Hepatocyte (in vitro differentiated cells): ENCODE measurements at places on chromosomes 4 and X.

DNA sequence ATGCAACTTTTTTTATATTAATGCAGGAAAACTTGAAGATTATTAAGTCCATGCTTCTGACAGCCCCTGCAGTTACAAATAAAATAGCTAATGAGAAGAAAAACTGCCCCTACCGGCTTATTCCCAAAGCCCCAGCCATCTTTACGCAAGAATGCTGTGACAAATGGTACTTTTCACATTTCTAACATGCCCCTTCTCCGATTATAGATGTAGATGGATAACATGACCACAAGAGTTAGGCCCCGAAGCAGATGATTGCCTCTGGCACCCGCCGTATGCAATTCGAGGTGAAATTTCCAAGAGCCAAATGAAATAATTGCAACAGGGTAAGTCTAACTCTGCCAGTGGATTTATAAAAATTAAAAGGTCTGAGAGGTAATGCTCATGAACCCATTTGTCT is 319.4 kb upstream of the TAPT1 start:
- DNase-seq, result no peak

- DNase-seq, result no peak
These were observed 176.7 kb downstream of the SLC39A8 start for GRCh38 chr4:102168580-102168979.

DNA sequence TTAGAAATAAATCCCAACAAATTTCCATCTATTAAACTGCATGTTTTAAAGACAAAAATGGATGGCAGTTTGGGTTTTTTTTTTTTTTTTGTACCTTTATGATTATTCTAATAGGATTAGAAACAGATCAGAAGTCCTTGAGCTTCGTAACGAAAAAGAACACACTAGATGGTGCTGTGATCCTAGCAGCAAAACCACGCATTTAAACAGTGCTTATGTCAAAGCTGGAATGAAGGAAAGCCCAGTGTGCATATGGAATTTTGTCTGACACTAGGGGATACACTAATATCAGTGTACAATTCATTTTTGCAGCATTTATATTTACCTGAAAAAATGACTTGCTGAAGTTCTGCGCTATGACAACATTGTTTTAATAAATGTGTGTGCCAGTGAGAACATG is 229.1 kb downstream of the VEGFC start:
- DNase-seq, result peak; percentile 44

GRCh38 chrX:136417806-136418205 is 69.9 kb upstream of the BRS3 start:
- DNase-seq, result no peak

- peak; percentile 6 for DNase-seq
These were observed 1544.1 kb upstream of the ADGRL3 start for GRCh38 chr4:59655996-59656395.

DNA sequence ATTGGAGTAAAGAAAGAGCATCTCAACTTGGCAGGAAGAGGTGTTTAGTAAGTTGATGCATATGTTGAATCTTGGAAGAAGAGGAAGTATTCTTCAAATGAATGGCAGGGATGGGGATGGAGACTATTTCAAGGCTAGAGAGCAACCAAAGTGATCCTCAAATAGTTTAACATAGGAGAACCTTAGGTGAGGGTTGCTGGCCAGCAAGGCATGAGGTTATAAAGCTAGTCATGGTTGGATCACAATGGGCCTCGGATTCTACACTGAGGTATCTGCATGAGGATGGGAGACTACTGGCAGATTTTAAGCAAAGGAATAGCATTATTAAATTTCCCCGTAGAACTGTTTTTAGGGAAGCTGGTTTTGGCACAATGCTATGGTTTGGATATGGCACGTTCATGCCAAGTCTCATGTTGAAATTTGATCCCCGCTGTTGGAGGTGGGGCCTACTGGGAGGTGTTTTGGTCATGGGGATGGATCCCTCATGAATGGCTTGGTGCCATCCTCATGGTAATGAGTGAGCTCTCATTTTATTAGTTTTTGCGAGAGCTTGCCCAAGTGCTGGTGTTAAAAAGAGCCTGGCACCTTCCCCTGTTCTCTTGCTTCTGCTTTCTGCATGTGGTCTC is 41.9 kb upstream of the ETNPPL start:
- DNase-seq, result no peak

GRCh38 chr4:79652232-79652631 is 244.2 kb upstream of the GK2 start:
- peak; percentile 46 for DNase-seq

GRCh38 chrX:114675365-114675764 is 91.5 kb downstream of the HTR2C start:
- no peak for DNase-seq

DNA sequence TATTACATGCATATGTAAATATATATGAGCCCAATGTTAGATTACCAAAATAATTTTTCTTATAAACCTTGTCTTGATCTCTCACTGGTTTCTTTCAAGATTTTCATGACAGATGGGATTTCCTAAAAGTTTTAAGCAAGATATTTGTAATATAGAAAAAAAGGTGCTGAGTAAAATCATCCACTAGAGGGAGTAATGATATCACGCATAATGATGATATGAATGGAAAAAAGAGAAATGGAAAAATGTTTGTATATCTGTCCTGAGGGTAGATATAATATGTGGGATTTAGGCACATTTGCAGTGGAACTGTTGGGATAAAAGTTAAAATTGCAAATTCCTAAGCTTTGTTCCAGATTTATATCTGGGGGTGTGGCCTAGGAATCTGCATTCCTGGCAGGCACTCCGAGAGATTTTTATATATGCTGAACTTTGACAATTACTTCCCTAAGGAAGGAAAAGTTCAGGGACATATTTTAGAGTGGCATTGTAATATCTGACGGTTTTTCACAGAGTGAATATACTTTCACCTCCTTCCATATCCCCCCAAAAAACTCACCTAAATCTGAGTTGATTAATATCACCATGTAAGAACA is 60.5 kb downstream of the TMA16 start:
- peak; percentile 38 for DNase-seq

DNA sequence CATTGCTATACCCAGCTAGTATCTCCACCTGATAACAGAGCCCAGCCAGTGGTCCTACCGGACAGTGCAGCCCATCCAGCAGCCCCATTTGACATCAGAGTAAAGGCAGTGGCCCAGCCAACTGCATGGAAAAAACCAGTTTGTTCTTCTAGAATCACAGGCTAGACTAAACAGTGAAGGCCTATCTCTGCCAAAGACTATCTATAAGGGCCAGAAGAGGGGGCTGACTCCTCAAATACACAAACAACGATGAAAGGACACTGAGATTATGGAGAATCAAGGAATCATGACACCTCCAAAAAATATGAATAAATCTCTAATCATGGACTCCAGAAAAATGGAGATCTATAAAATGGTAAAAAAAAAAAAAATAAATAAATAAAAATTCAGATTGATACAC is 546.4 kb upstream of the HTR2C start:
- no peak for DNase-seq

DNA sequence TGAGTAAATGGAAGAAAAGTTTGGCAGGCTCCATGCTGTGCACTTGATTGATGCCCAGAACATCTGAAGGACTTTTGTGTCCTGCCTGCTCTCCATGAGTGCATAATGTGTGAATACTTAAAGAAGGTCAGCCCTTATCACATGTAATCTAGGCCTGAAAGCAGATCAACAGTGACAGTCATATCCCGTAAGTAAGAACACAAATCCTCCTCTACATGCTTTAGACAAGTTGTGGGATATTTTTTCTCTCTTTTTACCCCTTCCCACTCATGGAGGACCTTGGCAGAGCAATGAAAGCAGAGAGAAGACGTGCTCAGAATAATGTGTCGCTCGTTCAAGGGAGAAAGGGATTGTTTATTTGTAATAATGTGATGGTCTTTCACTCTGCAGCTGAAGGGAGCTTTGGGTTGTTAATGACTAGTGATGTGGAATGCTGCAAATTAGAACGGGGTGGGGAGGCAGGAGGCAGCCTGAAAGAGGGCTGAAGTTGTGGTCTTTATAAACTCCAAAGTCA is 286.6 kb downstream of the BMPR1B start:
- DNase-seq, result no peak

- DNase-seq, result no peak
These were observed 120.5 kb downstream of the SLC10A7 start for GRCh38 chr4:146401274-146401673.

DNA sequence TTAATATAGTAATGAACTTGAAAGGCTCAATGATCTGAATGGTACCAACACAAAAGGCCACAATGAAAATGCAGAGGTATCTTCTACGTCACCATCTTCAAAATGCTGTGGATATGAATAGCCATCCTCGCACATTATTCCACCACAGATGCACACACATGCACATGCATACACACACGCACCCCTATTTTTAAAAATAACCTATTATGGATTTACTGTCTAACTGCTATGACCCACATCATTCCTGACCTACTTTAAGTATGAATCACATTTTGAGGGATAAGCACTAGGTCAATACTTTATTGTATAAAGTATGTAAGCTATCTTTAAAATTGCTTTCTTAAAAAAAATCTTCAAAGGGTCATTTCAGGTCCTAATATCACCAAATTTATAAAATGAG is 24.4 kb upstream of the CORIN start:
- DNase-seq, result no peak

DNA sequence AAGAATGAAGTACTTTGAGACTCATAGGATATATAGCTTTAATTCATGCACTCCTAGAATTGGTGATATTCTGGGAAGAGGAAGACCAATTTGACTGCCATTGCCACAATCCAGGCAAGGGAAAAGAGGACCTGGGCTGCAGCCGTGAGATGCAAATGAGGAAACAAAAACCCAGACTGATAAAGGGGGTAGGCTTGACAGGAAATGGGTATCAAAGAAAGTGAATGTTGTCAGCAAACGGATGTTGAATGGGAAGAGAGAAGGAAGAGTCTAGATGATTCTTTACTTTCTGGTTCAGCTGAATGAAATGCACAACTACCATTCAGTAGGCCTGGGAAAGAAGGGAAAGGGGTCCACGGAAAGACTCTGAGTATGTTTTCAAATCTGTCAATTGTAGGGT is 17.1 kb upstream of the ARHGEF6 start:
- no peak for DNase-seq

- no peak for DNase-seq
These were observed 37.8 kb downstream of the WNK3 start for GRCh38 chrX:54320067-54320466.

DNA sequence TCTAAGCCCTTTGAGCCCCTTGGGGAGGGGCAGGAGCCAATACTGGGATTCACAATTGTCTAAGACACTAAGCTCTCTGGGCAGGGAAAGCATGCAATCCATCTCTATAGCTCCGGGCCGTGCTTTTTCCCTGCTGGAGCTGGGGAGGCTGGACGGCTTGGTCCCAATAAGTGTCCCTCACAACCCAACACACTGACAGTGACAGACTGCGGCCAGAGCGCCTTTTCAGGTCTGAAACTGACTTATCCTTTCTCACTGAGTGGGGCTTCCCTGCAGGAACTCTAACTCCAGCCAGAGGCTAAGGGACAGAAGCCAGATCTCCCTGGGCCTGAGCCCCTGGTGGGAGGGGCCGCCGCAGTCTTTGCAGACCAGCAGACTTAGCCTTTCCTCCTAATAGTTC is 146.6 kb upstream of the PBDC1 start:
- no peak for DNase-seq

- no peak for DNase-seq
These were observed 24.5 kb downstream of the DHX15 start for GRCh38 chr4:24559889-24560288.

DNA sequence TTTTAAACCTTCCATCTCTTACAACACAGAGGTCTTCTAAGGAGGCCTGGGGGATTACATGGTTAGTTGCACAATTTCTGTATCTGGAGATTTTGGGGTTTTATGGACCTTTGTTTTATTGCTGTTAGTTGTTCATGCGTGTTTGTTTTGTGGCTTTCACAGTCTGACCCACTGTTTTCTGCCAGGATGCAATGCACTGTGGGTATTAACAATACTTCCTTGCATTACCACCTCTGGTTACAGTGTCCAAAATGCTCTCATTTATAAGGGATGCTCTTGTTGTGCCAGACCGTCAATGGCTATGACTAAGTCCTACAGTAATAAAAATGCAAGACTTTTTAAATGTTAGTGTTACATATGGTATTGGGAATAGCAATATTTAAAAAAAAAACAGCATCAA is 730.2 kb downstream of the KCTD8 start:
- DNase-seq, result no peak

- DNase-seq, result no peak
These were observed 46.8 kb upstream of the GPR78 start for GRCh38 chr4:8533274-8533865.

GRCh38 chr4:3767570-3768288 is 1.5 kb downstream of the ADRA2C start:
- DNase-seq, result peak; percentile 60

- DNase-seq, result no peak
These were observed 424.5 kb upstream of the PCDH7 start for GRCh38 chr4:30295652-30296051.

GRCh38 chr4:157075811-157076577 is at the start of gene GLRB:
GLRB (plus strand) TSS chr4:157076150; CDS start chr4:157078025, 1,875 bp downstream.
- peak; percentile 71 for DNase-seq
